Stimulated activated CD4-positive, alpha-beta T cell treated with anti-CD3 and anti-CD28 coated beads, Interleukin-2, amount 100 ng/mL, for 48 hours (primary cell): ENCODE measurements at places on chromosomes 4 and X.

DNA sequence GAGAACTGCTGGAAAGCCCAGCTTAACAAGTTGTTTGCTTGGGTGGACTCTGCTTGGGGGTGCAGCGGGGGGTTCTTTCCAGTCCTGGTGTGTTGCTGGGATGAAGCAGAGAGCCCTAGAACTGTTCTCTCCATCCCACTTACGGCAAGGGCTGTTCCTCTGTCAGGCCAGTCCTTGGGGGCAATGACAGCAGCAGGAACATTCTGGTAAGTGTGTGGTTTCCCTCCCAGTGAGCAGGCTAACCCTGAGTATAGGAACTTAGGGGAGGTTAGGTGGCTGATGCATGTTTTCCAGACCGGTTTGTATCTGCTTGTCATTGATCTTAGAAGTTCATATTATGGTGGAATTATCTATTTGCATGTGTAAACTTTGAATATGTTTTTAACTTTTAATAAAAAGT lies 46.9 kb upstream of the TLR2 start:
- DNase-seq = no peak

DNA sequence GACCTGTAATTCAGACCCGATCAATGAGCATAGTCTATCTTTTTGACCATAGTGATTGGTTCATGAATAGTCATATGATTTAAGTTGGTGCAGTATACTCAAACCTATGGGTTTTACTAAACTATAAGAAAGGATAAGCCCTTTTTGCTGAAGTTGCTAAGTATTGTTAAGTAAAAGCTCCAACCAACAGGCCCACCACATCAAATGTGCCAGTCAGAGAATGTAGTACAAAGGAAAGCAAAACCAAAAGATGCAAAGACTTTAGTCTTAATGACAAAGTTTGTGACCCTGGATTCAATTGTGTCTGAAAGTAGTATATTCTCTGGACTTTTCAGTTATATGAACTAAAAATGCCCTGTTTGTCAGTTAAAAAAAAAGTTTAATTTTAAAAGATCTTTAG lies 208.1 kb upstream of the TET2 start:
- DNase-seq = no peak

DNA sequence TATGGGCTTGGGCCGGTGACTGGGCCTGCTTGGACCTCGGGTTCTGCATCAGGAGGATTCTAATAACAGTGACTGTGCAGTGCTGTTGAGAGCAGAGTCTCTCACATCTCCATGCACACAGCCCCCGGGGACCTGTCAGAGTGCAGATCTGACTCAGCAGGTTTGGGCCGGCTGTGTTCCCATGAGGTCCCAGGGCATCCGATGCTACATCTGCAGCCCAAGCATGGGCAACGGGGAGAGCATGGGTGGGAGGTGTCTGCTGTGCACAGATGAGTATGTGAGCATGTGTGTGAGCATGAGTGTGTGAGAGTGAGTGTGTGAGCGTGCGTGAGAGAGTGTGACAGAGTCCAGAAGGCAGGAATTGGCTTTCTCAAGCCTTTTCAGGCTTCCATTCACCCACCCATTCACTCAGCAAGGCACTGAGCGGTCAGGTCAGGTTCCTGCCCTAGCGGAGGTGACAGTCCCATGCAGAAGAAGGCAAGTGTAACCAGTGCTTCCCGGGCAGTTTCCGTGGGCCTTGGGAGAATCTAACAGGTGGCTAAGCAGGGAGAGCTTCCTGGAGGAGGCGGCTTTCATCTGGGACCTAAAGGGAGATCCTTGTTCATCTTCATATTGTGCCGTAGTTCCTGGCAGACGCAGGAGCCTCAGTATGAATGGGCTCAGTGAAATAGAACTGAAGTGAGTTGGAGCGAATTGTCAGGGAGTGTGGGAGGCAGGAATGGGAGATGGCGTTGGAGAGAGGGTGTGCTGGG lies 62.6 kb downstream of the SORCS2 start:
- no peak for DNase-seq

DNA sequence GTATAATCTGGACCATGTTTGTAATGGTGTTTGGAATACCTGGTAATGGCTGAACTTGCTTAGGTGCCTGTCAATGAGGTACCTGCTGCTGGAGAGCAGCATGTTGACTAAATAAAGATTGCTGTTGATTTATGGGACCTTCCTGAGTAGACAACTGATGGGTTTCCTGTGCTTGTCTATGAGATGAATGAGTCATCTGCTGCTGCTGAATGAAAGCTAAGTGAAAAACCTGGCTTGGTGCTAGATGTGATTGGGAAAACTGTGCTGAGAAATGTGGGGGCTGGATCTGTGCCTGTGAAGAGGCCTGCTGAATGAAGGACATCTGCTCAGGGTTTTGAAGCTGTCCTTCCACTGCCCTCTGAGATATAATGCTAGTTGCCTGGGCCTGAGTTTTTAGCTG lies 69.6 kb downstream of the WNK3 start:
- no peak for DNase-seq

GRCh38 chr4:61320631-61321030 lies 120.5 kb downstream of the ADGRL3 start:
- no peak for DNase-seq

- DNase-seq = no peak
Observed at GRCh38 chr4:128220286-128221235, 67.1 kb downstream of the PGRMC2 start.

DNA sequence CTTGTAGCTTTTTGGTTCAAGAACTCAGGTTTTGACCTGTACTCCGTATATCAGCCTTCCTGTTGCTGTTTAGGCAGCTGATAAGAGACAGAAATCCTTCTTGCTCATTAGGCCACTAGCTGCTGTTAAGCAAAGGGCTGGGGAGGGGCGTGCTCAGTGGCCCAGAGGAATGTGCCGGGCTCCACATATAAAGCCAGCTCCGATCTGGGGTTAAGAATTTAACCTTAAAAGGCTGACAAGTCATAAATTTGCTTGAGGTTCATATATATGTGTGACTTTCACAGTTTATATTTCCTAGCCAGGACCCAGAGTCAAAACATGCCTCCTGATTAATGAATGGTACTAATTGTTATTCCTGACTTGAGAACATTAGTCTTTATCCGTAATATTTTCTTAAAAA lies 15.3 kb downstream of the GPC3 start:
- DNase-seq = no peak

DNA sequence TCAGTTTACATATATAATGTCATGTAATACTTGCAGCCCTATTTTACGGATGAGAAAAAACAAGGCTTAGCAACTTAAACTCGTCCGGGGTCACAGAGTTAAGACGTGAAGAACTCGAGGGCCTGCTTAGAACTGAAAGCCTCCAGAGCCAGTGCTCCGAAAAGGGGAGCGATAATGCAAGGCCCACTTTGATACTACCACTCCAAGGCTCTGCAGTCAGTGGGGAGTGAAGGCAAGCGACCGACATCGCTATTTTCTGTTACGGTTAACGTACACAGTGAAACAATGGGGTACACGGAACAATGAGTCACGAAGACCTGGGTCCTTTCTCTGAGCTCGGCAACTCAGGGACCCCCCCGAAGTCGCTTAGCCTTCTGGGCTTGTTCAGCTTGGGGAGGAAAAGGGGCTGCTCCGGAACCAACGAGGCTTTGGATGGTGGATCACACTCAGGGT lies 965 bp downstream of the PPA2 start:
- DNase-seq = no peak

DNA sequence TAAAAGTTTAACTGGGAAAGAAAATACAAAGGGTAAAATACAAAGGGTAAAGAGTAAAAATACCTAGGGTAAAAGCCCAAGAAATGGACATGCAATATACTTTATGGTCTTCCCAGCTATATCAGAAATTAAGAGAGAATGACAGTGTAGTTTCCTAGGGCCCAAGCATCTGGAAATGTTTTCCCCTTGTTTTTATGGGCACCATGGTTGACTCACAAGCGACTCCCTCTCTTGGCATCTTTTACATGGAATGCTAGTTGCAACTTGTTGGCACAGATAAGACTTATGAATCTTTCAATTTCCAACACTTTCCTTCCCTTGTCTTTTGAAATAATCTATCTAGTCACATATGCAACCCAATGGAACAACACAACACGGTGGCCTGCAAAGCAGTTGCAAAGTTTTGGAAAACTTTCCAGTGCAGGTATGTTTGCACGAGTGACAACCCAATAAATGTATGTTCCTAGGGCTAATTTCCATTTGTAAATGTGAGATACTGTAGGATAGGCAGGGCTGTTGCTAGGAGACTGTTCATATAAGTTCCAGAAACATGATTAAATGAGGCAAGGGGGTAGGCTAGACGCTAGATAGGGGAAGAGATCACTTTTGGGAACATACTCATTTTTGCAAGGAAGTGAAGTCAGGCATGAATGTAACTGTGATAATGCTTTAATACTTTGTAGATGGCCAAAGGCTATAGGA lies 36.4 kb upstream of the CWH43 start:
- DNase-seq = no peak

DNA sequence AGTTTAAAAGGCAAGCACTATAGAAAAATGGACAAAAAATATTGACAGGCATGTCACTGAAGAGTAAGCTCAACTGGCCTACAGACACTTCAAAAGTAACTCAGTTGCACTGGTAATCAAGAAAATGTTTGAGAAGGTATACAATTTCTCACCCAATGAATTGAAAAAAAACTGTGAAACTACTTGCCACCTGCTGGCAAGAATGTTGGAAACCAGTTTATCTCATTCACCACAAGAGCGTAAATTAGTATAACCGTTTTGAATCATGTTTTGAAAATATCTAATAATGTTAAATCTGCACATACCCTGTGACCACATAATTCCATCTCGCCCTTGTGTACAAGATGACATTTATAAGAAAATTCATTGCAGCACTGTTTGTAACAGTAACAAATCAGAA lies 31.7 kb downstream of the TXK start:
- DNase-seq = no peak

DNA sequence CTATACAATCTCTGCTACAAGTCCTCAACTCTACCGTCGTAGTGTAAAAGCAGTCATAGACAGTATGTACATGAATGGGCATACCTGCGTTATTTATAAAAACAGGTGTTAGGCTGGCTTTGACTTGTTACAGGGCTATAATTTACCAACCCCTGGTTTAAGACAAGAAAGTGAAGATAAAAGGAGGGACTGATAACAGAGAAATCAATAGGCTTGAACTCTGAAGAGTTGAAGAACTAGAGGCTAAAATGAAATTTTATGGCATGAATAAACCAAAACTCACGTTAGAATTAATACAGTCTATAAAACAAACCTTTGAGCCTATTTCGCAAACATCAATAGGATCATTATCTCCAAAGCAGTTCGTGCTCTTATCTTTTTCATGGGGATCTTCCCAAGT lies 36.2 kb downstream of the PPA2 start:
- DNase-seq = no peak

GRCh38 chrX:17527135-17527701 lies 152.2 kb downstream of the NHS start:
- no peak for DNase-seq

DNA sequence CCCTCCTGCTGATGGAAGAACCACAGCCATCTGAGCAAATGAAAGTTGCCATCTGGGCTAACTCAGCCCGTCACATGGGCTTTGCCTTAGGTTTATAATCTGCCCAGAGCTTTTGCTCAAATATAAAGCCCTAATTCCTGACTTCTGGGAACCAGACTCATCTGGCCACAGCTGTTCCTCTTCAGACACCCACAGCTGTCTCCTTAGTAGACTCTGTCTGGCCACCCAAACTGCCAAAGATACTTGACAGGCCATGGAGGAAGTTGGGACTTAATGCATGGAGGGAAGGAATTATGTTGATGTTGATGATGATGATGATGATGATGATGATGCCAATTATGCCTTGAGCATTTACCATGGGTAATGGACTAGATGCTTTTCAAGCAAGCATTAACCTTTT lies 8.0 kb downstream of the LGI2 start:
- no peak for DNase-seq

GRCh38 chr4:51842167-51842553 lies 793 bp upstream of the DCUN1D4 start:
- peak; percentile 10 for DNase-seq

GRCh38 chr4:40454816-40455215 lies 119.7 kb downstream of the CHRNA9 start:
- no peak for DNase-seq

- DNase-seq = no peak
Observed at GRCh38 chr4:6991771-6992557, 51.2 kb upstream of the TADA2B start.

GRCh38 chr4:26235500-26235899 lies 85.3 kb upstream of the RBPJ start:
- DNase-seq = no peak

DNA sequence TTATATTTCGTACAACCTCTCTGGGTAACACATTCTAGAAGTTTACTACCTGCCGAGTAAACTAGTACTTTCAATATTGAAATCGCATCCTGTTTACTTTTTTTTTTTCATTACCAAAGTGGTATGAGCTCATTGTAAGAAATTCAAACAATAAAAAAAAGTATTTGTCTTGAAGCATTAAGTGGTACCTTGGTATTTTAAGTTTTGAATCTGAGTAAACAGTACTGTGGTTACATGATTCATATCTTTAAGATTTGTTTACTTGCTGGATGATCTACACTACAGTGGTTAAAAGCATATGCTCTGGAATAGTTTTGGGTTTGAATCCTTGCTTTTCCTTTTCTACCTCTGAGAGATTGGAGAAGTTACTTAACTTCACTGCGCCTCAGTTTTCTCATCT lies 3.8 kb upstream of the MMGT1 start:
- no peak for DNase-seq

DNA sequence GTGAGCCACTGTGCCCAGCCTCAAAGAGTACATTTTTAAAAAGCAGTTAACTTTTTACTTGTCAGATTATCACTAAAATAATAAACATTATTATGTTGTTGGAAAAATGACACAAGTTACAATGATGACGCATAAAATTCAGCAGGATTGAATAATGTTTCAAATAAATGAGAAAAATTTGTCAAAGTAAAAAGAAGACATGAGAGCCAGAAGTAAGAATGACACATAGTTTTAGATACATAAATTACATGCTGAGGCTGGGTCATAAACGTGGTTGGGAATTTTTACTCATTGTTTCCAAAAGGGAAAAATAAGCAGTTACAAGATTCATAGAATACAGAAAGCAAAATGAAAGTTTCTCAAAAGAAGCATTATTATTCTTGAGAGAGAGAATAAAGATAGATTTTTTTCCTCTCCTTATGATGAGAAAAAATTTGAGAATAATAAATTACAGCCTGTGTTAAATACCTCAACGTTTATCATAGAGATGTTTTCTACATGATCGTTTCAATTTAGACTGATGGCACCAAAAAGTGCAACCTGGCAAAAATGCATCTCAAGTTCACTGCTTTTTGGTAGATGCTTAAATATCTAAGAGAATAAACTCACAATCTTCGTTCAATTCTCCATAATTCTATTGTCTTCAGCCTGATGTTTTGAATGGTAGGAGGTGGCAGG lies 40.4 kb downstream of the GUCY1B1 start:
- no peak for DNase-seq
